ENCODE measurements at places on chromosomes 16 and 17.
A peak's percentile ranks its signal among the peaks of the same experiment; 100 is the strongest.

DNA sequence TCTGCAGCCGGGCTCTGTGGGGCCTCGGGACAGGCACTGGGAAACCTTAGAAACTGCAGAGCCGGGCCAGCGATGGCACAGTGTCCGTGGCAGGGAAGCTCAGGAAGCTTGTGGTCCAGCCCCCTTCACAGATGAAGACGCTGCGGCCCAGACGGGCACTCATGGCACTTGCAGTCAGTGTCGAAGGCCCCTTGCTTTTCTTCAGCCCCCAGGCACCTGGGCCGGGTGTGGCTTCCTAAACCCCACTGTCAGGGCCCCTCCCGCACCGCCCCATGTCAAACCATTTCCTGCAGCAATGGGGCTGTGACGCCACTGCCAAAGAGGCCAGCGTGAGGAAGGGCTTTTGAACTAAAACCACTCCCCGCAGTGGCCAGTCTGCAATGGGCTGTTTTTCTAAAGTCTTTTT lies 164.0 kb downstream of the LAT start:
- no peak for DNase-seq

- no peak for DNase-seq
Observed at GRCh38 chr17:47807421-47807820, 14.2 kb downstream of the OSBPL7 start.

GRCh38 chr17:83173914-83174361 lies 94.5 kb downstream of the METRNL start:
- DNase-seq = no peak

- no peak for DNase-seq
Observed at GRCh38 chr16:50613281-50613963, 65.2 kb downstream of the NKD1 start.

- DNase-seq = no peak
Observed at GRCh38 chr17:49343273-49343672, 18.8 kb downstream of the ZNF652 start.

GRCh38 chr17:1658100-1658499 lies 8.4 kb upstream of the RILP start:
- DNase-seq = no peak

GRCh38 chr17:55965051-55965450 lies 188.2 kb upstream of the ANKFN1 start:
- DNase-seq = no peak

DNA sequence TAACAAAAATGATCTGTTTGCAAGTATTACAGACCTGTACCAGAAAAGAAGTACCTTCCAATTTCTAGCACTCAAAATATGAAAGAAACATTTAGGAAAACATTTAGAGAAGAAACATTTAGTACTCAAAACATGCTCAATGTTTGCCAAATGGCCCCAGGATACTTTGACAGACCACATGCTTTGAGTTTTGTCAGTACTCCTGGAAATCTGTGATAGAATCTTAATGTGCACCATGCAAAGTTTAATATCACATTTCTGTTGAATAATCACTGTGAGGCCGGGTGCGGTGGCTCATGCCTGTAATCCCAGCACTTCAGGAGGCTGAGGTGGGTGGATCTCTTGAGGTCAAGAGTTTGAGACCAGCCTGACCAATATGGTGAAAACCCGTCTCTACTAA lies 8.5 kb upstream of the ZC3H7A start:
- no peak for DNase-seq

GRCh38 chr16:54136276-54136625 lies 150.3 kb downstream of the IRX3 start:
- DNase-seq = peak; percentile 20

DNA sequence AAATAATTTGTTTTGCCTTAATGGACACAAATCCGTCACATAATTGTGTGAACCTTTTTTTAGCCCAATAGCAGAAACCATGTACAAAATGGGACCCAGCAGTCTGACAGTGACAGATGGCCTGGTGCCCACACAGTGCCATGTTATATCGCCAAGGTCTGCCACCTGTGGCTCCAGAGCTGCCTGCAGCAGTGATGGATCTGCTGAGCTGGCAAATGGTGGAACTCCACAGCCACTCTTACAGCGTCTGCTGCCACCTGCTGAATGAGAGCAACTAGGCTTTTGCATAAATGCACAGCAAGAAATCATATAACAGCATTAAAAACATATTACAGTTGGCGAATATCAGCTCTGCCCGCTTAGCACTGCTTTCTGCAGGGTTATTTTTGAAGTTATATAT lies 59.4 kb downstream of the NUP93 start:
- DNase-seq = no peak

DNA sequence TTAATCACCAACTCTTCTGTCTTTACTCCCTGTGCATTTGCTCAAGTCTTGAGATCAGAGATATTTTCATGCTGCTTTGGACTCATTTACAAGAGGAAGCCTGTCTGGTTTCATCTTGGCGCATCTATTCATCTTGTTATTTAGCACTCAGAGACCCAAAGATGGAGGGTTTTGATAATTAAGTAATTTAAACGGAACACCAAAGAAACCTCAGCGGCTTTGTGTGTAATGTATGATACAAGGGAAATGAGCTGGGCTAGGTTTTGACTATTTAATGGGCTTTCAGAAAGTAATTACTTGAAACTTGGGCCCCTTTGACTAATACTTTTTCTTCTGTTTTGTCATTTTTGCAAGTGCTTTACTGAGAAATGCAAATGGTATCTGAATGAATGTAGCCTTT lies 66.2 kb upstream of the CACNG3 start:
- DNase-seq = no peak

- DNase-seq = no peak
Observed at GRCh38 chr17:3572231-3572630, 14.6 kb upstream of the TRPV3 start.
